CMK (cell line): ENCODE measurements at places on chromosomes 13 and 19.

- peak; percentile 5 for DNase-seq
Observed at GRCh38 chr13:43905435-43906031, 25.8 kb downstream of the LACC1 start.

DNA sequence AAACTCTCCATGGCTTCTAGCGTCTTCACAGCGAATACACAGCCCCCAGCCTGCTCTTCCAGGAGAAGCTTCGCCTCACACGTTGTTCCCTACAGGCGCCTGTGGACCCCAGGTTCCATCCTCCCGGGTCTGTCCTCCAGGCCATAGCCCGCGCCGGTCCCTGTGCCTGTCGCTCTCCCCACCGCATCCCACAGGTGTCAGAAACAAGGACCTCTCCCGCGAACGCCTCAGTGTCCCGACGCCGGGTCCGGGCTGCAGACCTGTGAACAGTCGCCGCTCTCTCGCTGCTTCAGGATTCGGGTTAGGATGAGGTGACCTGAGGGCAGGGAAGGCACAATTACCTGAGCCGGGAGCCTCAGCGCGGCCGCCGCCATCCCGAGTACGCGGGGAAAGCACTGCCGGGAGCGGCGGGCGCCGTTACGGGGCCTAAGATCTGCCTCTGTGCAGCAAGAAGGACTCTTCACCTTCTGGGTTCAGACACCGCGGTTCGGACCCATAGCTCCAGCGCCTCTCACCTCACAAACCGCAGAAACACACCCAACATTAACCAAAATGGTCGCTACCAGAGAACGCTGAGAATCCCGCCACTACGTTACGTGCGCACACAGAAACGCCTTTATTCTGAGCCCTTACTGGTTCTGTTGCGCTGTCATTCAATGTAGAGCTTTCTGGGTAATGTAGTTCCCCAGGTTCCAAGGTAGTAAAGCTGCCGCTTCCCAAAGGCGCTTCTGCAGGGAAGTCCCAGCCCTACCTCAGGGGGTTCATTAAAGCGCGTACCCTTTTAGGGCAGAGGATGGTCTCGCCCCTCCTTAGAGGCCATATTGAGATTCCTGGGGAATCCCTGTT is at the start of gene ZNF418:
TSS of gene ZNF418 (minus strand) at position 583 of the 846 bp plus-strand sequence. CDS start 1,580 bp downstream, outside the sequence.
- no peak for DNase-seq

- no peak for DNase-seq
Observed at GRCh38 chr13:80278706-80279105, 62.2 kb downstream of the SPRY2 start.

DNA sequence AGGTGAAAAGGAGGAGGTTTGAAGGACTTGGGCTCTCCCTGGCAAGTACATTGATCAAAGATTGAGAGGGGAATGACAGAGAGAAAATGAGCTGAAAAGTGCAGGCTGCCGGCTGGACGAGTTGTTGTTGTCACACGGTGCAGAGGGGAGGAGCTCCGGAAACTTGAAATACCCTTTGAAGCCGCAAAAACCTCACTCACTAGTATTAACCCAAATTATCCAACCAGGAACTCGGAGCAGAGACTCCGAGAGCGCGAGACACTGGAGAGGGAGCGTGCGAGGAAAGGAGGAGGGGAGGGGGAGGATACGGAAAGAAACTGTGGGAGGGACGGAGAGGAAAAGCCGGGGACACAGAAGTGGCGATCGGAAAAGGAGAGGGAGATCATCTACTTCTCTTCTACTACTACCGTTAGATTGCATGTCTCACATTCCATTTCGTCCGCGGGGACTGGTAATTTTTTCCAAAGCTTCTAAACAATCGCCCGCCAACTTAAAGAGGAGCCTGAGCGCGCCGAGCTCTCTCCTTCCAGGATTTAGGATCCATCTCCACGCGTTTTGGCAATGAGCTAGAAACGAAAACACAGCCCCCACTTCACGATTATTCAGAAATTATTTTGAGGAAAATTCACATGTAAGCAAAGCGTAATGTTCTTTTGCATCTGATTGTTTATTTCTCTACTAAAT is at the start of gene DACH1:
TSS of gene DACH1 (minus strand) at position 74 of the 684 bp plus-strand sequence.
- peak; percentile 96 for DNase-seq

GRCh38 chr13:34044660-34045080 is 226.7 kb downstream of the RFC3 start:
- DNase-seq, result no peak

GRCh38 chr19:295687-296370 is 4.6 kb upstream of the PLPP2 start:
- no peak for DNase-seq

GRCh38 chr13:20702915-20703779 is at the start of gene IL17D:
IL17D (plus strand) TSS chr13:20703699; CDS start chr13:20704002, 303 bp downstream.
- no peak for DNase-seq

- DNase-seq, result no peak
Observed at GRCh38 chr13:22076658-22077057, 405.8 kb downstream of the FGF9 start.

DNA sequence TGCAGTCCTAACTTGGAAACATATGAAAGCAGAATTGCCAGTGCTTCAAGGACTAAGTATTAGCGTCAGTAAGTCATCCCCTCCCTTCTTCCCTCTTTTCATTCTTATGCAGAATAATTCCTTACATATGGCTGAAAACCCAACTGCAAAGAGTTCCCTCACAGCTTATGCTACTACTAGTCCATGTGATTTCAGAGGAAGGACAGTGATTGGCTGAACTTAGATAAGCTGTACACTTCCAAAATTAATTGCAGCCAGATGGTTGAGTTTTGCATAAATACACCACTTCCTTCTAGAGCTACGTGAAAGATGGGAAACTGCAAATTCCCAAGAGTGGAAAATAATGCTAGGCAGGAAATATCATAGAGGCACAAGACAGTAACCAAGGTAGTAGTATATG is 730.4 kb downstream of the OLFM4 start:
- no peak for DNase-seq

- DNase-seq, result no peak
Observed at GRCh38 chr13:90302107-90302506, 1045.4 kb upstream of the MIR17HG start.

DNA sequence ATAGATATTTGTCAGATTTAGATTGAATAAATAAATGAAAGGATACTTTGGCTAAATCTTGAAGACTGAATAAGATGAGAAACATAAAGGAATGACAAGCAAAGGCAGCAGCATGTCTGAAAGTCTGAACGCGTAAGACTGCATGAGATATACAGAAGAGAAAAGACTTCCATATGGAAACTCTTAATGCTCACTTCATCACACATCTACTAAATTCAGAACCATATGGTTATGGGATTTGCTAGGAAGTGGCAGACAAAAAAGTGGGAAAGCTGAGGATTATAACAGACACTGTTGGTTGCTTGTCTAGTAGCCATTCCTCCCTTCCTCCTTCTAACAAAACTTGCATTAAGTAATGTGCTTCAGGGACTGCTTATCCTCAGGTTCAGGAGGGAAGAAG is 446.7 kb downstream of the KCTD12 start:
- DNase-seq, result no peak

GRCh38 chr19:28898249-28898648 is 314.7 kb downstream of the UQCRFS1 start:
- DNase-seq, result no peak

DNA sequence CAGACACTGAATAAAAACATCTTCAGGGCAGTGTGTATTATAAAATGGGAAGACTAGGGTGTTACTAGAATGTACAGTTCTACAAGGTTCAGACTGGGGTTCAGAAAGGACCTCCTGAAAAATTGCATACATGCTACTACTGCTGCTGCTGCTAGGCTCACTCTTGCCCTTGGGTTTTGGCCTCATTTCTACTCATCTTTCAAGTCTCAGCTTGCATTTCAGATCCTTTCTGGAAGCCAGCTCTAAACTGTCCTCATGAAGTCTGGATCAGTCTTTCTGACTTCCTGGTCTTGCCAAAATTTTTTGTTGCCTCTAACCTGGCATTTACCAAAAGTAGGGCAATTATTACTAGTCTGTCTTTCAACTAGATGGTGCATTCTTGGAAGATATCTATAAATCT is 393.3 kb downstream of the DIAPH3 start:
- DNase-seq, result no peak
